ENCODE measurements at places on chromosomes 5 and 9.
A peak's percentile ranks its signal among the peaks of the same experiment; 100 is the strongest.

GRCh38 chr5:140603734-140604133 is 29.2 kb downstream of the CD14 start:
- no peak for DNase-seq

GRCh38 chr5:113024076-113024697 is 47.6 kb downstream of the DCP2 start:
- DNase-seq: no peak

GRCh38 chr5:10859393-10860195 is 98.6 kb upstream of the DAP start:
- DNase-seq: no peak

GRCh38 chr9:69818750-69819345 is 1.8 kb upstream of the CFAP95 start:
- no peak for DNase-seq

- no peak for DNase-seq
These were observed 2267.7 kb upstream of the ACO1 start for GRCh38 chr9:30116673-30117217.

DNA sequence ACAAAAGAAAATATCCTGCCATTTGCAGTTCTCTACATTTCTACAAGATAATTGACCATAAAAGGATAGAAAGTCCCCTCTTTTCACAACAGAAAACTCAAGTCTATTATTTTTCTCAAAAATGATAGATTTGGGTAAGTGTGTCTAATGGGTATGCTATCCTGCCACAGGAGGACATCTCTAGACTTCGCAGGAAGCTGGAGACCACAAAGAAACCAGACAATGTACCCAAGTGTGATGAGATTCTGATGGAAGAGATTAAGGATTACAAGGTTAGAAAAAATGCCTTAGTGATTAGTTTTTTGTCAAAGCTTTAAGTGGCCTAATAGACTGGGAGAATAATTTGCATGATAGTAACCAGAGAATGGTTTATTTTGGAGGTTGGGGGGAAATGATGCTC is 28.1 kb downstream of the RNF20 start:
- DNase-seq: no peak

DNA sequence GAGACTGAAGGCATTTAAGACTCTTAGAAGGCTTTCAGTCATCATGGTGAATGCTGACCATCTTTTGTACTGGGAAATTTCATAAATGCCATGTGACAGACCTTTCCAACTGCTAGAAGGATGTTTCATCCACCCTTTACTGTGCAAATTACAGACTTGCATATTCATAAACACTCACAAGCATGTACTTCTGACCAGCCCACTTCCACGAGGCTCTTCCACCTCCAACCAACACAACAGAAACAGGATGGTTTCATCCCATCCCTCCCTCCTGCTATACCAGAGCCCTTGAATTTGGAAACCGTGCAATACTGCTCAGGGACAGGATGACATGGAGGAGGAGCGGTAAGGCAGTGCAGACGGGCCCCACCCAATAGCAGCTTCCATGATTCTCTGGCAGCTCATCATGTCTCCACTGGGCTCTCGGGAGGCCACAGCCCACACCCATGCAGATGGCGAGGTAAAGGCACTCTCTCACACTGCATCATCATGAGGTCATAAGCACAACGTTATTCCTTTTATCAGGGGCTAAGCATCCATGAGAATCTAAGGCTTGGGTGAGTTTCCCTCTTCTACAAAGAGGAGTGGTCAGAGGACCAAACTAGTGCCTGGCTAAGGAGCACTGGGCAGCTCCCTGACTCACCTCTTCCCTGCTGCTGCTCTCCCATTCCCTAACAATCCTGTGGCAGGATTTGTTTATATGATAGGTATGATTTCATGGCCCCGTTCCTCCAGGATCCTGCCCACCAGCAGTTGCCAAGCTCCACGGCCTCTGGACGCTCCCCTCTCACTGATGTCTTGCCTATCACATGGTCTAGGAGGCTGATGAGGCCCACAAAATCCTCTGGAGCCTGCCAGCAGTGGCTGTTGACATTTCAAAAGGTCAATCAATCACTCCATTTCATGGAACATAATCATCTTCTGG is 94.4 kb upstream of the FSTL4 start:
- no peak for DNase-seq

- no peak for DNase-seq
These were observed 8.7 kb upstream of the AOPEP start for GRCh38 chr9:94717761-94718160.

DNA sequence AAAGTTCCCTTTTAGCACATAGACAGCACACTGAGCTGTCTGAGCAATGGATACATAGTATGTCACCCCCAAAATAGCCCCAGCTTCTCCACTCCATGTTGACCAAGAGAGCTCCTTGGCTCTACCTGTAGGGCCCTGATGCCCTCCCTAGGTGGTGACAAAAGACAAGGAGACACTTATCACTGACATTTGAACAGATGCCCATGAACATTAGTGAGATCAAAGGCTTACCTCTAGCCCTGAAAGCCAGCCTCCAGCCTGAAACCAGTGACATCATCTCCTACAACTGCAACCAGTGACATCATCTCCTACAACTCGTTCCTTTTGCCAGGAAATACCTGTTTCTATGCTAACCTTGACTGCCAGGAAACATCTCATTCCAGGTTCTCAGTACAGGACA is 122.7 kb downstream of the FSTL4 start:
- no peak for DNase-seq

- no peak for DNase-seq
These were observed 609.5 kb upstream of the RGMB start for GRCh38 chr5:98163796-98164493.

DNA sequence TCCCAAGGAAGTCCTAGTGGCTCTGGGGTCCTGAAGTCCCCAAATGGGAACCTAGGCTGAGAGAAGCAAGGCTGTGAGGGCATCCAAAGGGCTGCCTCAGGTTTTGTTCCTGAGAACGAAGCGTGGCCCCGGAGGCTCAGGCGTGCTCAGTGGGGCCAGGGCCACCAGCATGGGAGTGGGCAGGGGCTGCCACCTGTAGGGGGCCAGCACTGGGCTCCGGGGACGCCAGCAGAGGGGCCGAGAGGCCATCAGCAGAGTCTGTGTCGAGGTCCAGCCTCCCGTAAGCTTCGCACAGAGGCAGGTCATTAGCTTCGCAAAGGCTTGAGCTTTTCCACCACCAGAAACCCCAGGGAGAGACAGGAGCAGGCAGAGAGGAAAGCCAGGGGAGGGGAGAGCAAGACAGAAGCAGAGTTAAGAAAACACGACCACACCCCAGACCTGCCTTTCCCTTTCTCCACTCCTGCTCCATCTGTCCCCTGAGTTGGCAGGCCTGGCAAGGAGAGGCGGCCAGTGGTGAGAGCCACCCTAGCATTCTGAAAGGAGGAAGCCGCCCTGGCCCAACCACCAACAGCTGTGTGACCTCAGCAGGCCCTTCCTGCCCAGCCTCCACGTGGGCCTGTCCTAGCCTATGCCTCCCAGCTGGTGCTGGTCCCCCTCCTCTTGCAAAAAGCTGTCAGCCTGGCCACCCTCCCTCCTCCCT is 5.5 kb upstream of the SURF6 start:
- no peak for DNase-seq

GRCh38 chr5:107337281-107337680 is 333.5 kb downstream of the EFNA5 start:
- no peak for DNase-seq

GRCh38 chr9:75039009-75039408 is 10.9 kb upstream of the CARNMT1 start:
- no peak for DNase-seq

DNA sequence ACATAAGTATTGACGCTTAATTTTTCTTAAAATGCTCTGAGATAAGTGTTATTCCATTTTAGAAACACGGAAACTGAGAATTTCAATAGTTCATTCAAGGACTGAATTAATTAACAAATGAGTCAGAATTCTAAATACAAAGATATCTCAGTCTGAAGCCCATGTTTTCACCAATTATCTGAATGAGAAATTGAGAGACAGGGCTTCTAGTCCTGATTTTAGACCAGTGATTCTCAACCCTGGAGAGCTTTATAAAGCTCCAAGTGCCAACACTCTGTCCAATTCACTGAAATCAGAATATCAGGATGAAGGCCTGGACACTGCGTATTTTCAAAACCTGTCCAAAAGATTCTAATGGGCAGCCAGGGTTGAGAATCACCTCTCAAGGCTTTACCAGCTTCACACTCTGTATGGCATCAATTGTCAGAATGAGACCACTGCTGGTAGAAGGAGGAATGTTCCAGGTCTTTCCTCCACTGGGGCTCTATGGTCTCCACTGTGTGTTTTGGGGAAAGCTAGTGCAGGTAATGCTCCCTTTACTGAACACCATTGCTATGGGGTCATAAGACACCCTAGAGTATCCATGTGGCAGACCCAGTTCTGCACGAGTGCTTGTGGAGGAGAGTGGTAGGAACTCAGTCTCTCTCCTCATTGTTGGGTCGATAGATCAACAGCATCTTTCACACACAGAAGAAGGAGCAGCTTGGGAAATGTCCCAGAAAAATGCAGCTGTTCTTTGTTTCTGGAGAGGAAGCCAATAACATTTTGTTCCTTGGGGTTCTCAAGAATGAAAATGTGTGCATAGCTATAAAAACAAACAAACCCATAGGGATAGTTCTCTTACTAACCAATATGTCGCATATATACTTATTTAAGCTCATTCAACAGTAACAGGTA is 99.7 kb upstream of the OSMR start:
- no peak for DNase-seq

DNA sequence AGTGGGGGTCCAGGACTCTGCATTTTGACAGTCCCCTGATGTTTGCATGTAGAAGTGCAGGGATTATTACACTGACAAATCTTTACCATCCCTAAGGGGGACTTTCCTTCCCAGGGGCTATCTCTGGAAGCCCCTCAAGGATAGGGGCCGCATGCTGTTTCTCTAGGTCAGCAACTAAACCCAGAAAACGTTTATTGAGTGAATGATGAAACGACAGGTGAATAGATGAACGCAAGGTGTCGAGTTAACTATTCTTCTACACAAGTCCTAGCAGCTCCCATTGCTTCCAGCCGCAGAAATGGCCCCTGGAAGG is 281 bp upstream of the HSD17B4 start:
- DNase-seq: no peak

DNA sequence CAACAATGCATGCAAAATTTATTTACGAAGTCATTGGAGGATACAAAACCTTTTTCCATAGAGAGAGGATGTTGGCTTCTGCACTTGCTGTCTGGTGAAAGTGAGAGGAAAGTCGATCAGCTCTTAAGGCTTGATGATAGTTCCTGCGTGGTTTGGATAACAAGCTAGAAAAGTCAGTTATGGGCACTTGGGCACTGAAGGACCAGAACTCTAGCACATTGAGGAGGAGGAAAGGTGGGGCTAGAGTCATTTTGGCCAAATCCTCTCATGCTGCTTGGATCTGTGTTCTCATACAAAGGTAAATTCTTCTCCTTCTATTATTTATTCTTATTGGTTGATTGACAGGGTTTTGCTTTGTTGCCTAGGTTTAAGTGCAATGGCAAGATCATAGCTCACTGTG is 245.9 kb upstream of the ADAMTSL1 start:
- no peak for DNase-seq

GRCh38 chr5:94577466-94578245 is 40.7 kb downstream of the KIAA0825 start:
- DNase-seq: no peak

DNA sequence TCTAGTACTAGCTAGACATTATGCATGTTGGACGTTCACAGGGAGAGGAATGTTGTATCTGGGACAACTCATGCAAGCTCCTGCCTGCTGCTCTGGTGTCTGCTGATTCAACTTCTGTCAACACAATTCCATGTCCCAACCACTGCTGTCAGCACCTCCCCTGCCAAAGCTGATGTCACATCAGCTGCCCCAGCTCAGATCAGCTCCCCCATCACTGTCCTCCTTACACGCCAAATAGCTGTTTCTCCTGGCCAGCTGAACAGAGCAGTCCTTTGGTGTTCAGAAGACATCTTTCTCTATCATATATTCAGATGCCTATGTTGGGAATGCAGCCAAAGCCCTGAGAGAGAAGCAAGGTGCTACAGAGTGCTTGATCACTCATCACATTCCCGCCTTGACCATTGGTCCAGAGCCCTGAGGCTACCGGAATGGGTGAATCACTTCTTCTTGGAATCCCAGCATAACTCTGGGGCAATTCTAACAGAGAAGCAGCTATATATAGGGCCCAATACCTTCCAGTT is 223.3 kb downstream of the SEC61B start:
- DNase-seq: no peak

GRCh38 chr5:1001406-1002270 is 7.0 kb upstream of the NKD2 start:
- peak; percentile 2 for DNase-seq

DNA sequence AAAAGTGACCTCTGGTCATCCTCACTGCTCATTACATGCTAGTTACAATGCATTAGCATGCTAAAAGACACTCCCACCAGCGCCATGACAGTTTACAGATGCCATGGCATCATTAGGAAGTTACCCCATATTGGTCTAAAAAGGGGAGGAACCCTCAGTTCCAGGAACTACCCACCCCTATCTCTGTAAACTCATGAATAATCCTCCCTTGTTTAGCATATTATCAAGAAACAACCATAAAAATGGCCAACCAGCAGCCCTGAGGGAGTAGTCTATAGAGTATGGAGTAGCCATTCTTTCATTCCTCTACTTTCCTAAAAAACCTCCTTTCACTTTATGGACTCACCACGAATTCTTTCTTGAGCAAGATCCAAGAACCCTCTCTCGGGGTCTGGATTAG is 89.4 kb downstream of the ATPSCKMT start:
- DNase-seq: no peak

DNA sequence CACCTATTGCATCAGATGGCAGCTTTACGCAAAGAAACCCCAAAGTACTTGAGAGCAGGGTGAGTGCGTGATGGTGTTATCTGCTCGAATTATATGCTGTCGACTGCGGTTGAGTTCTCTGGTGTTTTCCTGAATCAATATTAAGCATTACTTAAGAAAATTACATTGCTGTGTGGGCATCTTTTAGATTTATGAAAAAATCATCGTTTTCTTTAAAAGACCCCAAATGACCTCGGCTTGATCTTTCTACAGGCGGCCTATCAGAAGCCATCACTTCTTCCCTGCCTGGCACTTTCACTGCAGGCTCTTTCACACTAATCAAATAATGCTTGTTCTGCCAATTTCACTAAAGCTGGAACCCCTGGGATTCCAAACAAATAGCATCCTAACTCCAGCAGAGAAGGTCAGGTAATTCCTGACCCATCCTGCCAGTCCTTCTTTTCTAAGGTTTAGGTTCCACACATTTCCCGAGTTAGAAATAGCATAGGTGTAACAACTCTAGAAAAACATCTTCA is 1.7 kb downstream of the UBE2QL1 start:
- DNase-seq: no peak

GRCh38 chr9:120474591-120475243 is 105.2 kb downstream of the CDK5RAP2 start:
- no peak for DNase-seq

GRCh38 chr9:79806086-79806485 is 234.3 kb downstream of the TLE4 start:
- no peak for DNase-seq

DNA sequence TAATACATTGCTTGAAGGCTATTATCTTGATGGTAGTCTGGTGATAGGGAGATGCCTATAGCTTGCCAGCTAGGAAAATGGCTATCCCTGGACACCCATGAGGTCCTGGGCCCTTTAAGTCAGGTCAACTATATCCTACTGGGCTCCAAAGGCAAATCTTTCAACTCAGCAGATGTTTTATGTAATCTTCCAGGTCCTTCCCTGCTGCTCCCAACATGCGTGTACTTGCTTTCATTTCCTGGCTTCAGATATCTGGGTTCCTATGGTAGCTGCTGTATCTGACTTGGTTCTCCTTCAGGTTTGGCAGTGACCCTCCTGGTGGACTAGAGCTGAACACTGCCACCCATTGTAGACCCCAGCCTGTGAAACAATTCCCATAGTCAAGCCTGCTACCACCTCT is 32.4 kb upstream of the GAS1 start:
- no peak for DNase-seq

GRCh38 chr9:71648453-71648852 is 119.9 kb downstream of the CEMIP2 start:
- DNase-seq: no peak

All from T-helper 17 cell (primary cell).